Aorta (tissue), 5 donors: ENCODE measurements at places on chromosomes 16 and 17.

GRCh38 chr17:17575360-17576251 lies 15.9 kb downstream of the PEMT start:
- DNase-seq = no peak

DNA sequence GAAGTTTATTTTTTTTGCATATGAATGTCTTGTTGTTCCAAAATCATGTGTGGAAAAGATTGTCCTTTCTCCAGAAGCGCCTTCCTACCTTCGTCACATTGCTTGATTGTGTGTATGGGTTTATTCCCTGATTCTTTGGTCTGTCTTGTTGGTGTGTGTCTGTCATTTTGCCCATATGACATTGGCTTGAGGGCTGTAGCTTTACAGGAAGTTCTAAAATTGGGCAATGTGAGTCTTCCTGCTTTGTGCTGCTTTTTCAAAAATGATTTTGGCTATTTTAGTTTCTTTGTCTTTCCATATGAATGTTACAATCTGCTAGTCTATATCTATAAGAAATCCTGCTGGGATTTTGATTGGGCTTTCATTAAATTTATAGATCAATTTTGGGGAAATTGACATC lies 217.2 kb downstream of the SNX29 start:
- DNase-seq = no peak

DNA sequence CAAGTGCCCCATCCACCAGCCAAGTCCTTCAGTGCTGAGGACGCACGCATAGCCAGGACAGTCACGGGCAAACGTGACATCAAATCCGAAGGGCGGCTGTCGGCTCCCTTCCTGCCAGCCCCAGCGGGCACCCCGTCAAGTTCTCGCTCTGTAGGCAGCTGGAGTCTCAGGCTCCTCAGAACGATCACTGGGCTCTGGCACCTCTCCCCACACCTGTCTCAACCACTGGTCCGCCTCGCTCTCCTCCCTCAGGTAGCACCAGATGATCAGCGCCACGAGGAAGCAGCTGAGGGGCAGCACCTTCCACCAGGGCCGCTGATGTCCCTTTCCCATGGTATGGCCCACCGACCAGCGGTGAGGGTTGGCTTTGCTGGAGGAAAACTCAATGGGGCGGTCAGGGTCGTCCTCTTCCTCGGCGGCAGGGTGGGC lies 422 bp downstream of the UQCC4 start:
- DNase-seq = no peak

GRCh38 chr17:6138761-6139446 lies 68.7 kb downstream of the WSCD1 start:
- DNase-seq = no peak

GRCh38 chr17:8125947-8126490 lies 2.1 kb upstream of the HES7 start:
- DNase-seq = no peak

- no peak for DNase-seq
These were observed 16.7 kb upstream of the DDX52 start for GRCh38 chr17:37659925-37660324.

DNA sequence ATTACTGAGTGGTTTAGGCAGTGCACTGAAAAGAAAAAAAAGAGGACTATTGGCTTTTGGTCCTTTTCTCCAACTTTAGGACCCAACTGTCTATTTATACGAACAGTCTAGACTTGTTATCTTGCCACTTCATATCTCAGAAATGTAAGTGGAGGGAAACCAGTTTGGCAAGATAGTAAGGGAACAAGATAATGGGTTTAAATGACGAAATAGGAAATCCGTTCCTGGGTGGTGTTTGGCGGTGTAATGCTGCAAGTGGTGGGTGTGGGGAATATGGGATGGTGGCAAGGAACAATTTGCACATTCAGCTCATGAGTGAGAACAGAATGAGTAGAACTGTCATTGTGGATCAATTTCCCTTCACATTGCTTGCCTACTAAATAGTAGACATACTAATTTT lies 44.7 kb downstream of the GRB7 start:
- no peak for DNase-seq

DNA sequence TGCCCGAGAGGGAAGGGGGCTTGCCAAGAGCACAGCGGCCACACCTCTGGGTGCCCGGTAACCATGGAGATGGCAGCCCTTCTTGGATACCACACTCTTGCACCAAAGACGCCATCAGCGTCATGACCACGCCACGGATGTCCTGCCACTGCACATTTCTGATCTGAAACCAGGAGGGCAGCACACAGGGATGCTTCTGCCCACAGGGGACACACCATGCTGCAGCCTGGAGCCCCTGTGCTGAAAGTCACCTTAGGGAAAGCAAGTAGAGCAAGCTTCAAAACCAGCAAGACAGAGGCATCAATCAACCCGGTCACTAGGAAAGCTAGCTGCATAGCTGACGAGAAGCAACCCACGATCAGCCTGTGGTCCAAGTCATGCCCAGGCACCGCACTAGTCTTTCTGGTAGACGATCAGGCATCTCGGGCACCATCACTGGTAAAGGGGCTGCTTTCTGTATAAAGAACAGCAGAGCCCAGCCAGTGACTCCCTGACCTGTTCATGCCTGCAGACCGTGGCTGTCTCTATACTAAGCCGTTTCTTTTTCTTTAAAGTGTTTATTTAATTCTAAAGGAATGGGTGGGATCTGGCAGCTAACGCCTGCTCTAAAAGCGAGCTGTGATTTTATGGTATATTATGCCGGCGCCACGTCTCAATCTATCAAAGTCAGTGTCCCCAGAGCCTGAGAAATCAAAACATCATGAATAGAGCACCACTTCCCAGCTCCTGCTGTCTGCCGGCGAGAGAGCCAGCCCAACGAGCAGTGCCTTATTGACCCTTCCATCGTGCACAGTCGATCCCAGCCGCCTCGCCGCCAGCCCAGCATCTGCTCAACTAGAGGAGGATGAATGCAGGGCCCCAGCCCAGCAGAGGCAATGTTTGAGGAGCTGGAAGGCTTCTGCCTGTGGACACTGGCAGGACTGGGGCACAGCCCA lies 244.7 kb downstream of the RBFOX3 start:
- peak; percentile 17 for DNase-seq

GRCh38 chr16:87066133-87067002 lies 250.8 kb downstream of the C16orf95 start:
- no peak for DNase-seq

- DNase-seq = no peak
These were observed 44.3 kb downstream of the RGS9 start for GRCh38 chr17:65181237-65182061.

GRCh38 chr17:76383546-76384221 lies 725 bp upstream of the SPHK1 start:
- DNase-seq = peak; percentile 90

DNA sequence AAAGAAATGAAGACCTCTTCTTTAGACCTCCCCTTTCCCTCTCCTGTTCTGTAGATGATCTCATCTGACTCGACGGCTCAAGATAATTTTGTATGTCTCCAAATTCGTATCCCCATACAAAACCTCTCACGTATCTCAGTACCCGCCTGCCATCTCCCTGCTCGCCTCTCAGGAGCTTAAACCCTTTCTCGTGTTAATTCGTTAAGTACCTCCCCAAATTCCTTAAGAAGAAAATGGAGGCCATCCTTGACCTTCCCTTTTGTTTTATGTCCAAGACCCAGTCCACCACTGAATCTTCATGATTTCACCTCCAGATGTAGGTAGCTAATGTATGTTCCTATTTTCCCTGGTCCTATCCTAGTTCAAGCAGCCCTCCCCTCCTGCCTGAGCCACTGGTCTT lies 41.6 kb downstream of the OR3A1 start:
- DNase-seq = no peak

DNA sequence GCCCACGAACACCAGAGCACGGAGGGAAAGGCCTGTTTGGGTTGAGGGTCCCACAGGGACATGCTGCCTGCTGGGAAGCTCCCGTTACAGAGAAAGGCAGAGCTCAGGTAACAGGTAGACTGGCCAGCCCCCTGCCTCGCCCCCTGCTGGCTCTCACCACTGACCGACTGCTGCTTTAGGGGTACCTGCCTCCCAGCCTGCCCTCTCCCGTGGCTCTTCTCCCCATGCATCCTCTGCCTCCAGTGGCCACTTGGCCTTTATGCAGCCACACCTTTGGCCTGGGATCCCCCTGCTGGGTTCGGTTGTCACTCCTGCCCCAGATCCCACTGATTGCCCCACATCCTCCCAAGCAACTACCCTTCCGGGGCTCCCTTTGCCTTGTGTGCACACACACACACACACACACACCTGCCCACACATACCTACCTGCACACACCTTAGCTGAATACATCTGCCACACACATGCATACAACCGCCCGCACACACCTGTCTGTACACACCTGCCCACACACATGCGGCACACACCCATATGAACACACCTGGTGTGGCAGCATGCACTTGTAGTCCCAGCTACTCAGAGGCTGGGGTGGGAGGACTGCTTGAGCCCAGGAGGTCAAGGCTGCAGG lies 7.1 kb downstream of the MCRIP1 start:
- DNase-seq = no peak

DNA sequence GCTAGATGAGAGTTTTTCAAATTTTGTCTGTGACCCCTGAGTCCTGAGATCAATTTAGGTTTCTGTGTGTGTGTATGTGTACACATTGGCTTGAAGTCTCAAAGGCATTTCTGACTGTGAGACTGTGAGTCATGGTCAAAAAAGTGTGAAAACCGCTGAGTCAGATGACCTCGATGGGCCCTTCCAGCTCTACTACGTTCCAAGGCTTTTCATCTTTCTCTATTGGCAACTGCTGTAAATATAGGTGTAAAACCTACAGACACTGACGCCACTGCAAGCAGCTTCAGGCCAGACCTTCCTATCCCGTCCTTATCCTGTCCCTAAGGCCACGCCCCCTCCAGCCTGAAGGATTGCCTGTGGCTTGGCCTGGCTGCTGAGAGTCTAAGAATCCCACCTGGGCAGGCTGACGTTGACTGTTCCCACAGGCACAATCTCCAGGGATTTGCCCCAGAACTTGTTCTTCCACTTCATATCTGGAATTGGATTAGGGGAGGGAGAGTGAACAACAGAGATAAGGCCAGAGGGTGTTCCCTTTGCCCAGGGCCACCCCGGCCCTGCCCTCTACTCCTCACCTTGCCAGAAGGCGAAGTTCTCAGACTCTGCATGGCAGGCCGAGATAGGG lies 11.3 kb downstream of the OSBPL7 start:
- DNase-seq = no peak

DNA sequence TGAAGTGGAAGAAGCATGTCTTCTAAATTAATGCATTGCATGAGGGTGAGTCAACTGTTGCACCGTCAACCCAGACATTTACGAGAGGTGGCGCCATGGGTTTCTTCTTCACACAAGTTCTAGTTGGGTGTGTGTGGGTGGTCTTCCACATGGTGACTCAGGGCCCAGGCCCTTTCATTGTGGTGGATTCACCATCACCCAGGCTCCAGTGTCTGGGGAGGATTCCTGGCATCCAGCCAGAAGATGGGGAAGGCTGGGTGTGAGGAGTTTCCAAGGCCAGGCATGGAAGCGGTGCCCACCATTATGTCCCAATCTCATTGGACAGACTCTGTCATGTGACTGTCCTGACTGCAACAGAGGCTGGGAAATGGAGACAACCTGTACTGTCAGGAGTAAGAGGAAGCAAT lies 21.4 kb upstream of the JPH3 start:
- peak; percentile 46 for DNase-seq

DNA sequence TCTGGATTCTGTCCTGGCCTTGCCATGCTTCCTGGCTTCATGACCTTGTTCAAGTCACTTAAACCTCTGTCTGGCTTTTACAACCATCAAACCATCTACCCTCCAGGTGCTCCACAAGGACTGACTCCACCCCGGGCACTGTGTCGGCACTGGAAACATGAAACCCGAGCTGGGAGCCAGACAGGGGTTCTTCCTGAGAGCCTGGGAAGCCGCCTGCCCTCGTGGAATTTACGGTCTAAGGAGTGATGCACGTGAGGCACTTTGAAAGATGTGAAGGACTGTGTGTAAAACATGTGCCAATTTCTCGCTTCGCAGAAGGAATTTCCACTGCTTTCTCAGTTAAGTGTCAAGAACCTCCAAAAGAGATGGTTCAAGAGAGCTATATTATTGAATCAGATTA lies 11.6 kb downstream of the CDK5R1 start:
- DNase-seq = no peak

GRCh38 chr17:19800571-19800970 lies 52.5 kb upstream of the ALDH3A1 start:
- DNase-seq = no peak

DNA sequence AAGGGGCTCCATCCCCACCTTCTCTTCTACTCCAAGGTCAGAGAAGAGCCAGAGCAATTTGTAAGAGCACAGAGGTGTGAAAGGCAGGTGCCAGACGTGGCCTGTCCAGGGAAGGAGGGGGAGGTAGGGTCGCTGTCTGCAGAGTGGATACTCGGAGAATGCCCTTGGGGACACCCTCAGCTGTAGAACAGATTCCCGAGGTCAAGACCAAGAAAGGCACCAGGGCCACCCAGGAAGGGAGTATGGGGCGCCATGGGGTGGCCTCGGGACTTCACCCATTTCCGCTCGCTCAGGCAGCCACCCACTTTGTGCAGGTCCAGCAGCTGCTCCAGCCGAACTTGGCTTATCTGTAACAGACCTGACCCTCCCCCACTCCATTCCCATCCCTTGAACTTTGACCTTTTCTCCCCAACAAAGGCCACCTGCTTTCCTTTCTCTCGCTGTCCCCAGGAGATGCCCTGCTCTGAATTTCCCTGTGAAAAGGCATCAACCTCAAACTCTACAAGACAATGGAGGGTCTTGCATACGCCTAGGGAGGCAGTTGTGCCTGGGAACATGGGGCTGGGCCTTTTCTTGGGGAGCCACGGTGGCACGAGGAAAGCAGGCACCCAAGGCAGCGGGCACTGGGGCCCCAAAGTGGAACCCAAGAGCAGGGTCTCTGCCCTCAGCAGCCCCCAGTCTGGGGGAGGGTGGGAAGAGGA lies 11.3 kb upstream of the AXIN2 start:
- DNase-seq = no peak

- no peak for DNase-seq
These were observed 8.4 kb downstream of the UBALD2 start for GRCh38 chr17:76273445-76274111.

DNA sequence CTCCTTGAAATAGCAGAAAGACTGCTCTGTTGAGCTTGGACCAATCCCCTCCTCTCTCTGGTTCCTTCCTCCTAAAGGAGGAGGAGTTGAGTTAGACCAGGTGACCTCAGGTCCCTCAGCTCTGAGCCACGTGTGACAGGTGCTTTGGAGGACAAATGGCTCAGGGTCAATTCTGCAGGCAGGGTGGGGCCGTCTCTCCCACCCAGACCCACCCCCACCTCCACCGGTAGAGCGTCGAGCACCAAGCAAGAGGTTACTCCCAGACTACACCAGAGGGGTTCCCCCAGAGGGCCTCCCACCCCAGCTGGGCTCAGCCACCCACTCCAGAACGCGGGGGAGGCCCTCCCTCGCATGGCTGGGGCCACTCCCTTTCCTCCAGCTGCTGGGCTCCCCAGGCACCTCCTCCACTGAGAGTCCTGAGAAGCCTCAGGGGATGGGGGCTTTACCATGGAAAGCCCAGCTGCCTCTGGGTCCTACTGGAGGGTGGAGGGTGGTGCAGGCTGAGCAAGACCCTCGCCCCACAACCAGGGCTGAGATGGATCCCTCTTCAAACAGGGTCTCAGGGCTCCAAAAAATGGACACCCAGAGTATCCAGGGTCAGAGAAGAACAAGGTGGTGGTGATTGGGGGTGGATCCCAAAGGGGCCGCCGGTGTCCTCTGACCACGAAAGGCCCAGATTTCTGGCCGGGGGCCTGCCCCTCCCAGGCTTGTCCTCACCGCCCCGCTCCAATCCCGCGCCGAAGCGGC lies 7.6 kb downstream of the MYO1C start:
- no peak for DNase-seq
